ENCODE measurements at places on chromosomes 13 and 19.
A peak's percentile ranks its signal among the peaks of the same experiment; 100 is the strongest.

- no peak for DNase-seq
Measured at GRCh38 chr19:22606954-22607652, 27.0 kb upstream of the ZNF492 start.

- no peak for DNase-seq
Measured at GRCh38 chr19:23521471-23521870, 126.2 kb upstream of the ZNF91 start.

DNA sequence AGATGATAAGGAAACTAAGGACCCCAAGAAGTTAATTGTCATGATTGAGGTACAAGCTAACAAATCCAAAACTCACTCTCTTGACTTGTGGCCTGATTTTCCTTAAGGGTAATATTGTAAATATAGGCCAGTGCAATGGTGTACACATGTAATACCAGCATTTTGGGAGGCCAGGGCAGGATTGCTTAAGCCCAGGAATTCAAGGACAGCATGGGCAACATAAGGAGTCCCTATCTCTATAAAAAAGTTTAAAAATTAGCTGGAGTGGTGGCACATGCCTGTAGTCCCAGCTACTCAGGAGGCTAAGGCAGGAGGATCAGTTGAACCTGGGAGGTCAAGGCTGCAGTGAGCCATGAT is 28.7 kb upstream of the GARRE1 start:
- no peak for DNase-seq

GRCh38 chr13:106311004-106311403 is 224.5 kb downstream of the EFNB2 start:
- DNase-seq: no peak

DNA sequence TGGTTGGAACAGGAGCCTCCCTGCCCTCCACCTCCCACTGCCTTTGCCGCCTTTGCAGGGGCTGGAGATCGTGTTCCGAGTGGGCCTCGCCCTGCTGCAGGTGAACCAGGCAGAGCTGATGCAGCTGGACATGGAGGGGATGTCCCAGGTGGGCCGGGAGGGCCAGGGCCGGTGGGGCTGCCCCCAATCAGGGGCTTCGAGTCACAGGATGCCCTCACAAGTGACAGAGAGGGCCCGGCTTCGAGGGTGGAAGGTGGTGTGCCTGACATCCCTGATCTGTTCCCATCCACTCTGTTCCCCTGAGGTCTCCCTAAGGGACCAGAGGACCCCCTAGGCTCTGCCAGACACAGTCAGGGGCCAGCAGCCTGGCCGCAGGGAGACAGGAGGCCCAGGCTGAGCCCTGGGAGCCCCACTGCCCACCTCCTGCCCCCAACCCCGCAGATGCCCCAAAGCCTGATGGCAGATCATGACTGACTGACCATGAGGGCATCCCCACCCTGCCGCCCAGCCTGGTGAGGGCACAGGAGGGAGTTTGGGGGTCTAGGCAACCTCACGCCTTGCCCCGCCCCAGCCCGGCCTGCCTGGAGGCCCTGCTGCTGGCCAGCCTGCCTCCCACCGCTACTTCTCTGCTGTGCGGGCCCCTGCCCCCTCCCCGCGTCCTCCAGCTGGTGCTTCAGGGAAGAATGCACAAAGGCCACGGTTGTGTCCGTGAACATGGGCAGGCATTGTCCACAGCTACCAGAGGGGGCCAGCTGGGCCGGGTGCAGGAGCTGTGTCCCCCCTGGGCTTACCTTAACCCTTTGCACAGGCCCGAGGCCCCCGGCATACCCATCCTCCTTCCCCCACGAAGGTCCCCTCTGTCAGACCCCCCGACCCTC is 21.8 kb downstream of the EVI5L start:
- no peak for DNase-seq

GRCh38 chr13:48405875-48406274 is 7.0 kb downstream of the LPAR6 start:
- no peak for DNase-seq

DNA sequence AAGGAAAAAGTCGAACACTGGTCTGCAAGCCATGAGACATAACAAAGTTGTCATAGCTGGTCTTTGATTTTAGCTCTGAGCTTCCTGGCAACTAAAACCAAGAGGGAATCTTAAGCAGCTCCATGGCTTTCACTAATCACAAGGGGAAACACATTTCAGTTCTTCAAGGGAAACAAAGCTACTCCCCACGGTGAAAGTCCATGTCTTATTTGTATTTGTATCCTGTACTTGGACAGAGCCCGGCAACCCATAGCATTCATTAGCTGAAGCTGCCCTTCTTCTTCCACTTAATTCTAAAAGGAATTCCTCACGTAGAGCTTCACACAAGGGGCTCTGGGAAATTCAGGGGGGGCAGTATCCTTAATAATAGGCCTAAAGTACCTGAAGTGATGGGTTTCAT is 128.9 kb downstream of the RGCC start:
- DNase-seq: no peak

DNA sequence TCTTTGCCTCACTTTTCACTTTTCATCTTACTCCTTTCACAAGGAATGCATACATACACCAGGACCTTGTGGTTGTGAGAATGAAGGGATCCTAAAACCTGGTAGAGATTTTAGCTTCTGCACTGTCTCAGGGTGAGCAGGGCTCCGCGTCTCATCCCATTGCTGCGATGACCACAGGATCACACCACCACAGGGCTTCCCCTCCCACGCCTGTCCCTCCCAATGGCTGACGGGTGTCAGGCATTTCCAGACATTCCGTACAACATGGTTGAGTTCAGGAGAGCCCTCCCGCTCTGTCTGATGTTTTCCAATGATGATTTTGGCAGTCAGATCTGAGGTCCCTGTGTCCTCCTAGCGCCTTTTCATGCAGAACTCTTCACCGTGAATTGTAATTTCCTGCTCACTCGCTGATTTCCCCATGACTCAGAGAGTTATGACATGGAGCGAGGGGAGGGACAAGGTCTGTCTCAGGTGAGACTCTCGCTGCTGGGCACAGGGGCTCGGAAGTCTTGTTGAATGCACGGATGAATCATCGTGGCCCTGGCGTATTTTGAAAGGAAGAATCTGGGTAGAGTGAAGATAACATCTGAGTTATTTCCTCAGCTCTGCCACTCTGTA is 102.8 kb downstream of the TEX29 start:
- DNase-seq: no peak

GRCh38 chr19:34851277-34851804 is 75.4 kb upstream of the ZNF30 start:
- DNase-seq: no peak

DNA sequence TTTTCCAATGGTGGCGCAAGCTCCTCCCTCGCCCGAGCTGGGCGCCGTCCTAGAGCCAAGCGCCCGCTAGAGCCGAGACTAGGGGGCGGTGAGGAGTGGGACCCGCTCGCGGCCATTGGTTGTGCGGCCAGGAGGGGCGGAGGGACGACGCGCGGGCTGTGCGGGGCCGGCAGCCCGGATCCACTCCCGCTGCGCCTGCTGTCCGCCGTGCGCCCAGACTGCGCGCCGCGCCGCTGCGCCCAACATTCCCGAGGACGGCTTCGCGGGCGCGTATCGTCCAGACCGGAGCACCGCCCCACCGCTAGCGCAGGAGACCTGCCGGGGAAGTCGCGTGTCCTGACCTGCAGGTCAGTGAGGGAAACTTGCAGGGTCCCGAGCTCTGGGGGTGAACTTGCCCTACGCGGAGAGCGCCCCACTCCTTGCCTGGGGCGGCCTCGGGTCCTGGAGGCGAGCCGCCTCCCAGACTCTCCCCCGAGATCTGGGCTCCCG is at the start of gene SERTM1:
SERTM1 (plus strand) TSS at position 183 of the 489 bp plus-strand sequence. CDS start 21,059 bp downstream, outside the sequence.
- DNase-seq: peak; percentile 10

DNA sequence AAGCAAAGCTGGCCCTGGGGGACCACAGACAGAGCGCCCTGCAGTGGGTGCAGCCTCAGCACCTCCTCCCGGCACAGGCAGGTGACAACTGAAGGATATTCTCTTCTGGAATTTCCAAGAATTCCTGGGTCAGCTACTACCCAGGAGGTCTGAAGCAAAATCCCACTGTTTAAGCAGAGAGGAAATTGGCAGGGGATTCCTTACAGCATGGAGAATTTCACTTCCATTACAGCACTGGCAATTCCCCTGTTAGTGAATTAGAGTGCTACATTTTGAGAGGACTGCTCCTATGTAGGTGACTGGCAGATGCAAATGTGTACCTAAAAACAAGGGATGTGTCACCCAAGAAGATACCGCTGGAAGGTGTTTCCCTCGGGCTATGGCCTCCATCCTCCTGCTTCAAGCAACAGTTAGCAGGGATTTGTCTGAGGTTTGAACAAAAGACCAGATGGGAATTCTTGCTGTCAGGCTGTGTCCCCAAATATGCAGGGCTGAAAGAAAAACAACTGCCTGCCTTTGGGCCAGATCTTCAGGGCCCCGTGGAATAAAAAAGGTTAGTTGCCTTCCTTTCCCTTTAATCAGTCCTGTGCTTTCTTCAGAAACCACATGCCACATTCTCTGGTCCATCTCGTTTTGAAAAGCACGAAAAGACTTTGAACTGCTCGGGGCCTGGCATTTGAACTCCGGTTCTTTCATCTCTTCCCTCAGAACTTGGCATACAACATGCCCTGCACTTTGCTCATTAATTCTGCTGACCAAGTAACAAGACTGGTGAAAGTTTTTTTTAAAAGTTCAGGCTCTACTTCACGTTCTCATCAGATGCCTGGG is 296.4 kb downstream of the DNAJC15 start:
- DNase-seq: no peak

GRCh38 chr19:23771761-23772674 is 13.3 kb upstream of the ZNF681 start:
- no peak for DNase-seq

- DNase-seq: no peak
Measured at GRCh38 chr19:23802290-23802689, 43.6 kb upstream of the ZNF681 start.

- DNase-seq: peak; percentile 48
Measured at GRCh38 chr13:95643571-95643935, 953 bp downstream of the DZIP1 start.

DNA sequence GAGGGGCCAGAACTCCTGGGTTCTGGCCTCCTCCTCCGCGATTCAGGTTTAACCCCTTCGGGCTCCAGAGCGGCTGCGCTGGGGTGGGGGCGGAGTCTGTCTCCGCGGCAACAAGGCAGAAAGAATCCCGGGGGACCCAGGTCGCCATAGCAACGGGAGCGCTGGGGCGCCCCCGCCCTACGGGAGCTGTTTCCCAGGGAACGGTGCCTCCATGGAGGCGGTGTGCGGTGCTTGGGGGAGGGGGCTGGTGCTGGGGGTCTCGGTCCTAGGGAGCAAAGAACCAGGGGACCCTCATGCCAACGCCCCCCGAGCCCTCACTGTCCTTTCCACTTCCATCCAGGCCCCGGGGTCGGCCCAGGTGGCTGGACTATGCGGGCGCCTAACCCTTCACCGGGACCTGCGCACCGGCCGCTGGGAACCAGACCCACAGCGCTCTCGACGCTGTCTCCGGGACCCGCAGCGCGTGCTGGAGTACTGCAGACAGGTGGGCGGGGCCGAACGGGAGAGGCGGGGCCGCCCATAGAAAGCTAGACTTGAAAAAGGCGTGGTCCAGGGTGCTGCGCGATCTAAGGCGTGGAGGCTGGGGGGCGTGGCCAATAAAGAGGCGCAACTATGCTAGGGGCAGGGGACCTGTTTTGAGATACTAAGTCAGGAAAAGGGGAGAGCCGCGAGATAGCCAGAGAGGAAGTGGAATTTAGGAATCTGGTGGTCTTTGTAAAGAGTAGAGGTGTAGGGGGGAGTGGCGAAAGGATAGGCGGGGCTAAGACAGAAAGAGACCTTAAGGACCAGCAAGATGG is 1.2 kb downstream of the APLP1 start:
- peak; percentile 89 for DNase-seq

DNA sequence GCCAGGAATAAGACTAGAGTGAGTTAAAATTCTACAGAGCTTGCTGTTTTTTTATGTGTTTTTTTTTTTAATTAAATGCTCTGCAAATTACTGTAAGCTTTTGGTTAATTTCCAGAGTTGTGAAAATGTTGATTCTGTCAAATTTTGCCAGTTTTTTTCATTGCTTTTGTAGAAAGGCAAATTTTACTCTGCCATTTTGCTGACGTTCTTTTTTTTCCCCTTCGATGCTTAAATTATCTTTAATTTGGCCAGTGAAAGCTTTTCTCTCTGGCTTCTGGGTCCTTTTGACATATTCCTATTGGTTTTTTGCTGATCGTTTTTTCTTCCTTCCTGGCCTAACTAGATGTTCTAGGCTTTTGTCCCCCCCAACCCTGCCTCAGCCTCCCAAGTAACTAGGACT is 23.8 kb upstream of the EVI5L start:
- no peak for DNase-seq

GRCh38 chr19:2543463-2544442 is 67.8 kb downstream of the GADD45B start:
- DNase-seq: peak; percentile 46

- DNase-seq: no peak
Measured at GRCh38 chr19:48419158-48419920, 25.9 kb downstream of the GRIN2D start.

DNA sequence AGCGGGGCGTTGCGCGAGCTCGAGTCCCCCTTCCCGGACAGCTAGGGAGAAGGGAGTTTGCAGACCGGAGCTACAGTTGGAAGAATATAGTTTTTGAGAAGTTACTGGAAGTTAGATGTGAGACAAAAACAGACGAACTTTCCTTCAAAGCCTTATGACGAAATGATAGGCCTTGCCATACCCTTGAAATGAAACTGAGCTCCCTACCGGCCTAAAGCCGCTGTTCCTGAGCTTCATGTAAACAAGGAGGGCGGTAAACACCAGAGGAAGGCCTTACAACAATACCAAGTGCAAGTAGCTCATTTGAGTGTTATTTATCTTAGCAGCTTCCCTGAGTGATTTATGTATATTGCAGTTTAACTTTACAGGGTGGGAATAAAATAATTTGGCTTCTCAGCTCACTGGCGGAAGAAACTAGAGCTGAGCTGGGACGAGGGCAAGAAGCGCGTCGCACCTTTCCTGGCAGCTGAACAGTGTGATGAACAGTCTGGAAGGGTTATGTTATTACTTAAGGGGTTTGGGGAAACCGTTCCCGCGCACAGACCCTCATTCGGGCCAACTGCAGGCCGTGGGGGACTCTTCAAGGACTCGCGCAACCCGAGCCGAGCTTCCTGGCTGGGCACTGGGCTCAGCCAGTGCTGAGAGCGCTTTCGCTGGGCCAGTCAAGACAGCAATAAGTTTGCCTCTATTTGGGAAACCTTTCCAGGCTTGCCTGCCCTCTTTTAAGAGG is 111.2 kb downstream of the KCNRG start:
- peak; percentile 39 for DNase-seq

DNA sequence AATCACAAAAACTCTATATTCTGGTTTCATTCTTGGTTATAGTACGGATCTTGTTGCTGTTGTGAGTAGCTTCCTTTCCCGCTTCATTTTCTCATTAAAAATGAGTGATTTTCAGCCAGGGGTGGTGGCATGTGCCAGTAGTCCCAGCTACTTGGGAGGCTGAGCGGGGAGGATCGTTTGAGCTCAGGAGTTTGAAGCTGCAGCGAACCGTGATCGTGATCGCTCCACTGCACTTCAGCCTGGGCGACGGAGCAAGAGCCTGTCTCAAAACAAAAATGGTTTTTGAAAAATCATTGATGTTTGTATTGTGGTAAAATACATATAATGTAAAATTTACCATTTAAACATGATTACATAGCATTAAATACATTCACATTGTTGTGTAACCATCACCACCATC is 71.6 kb upstream of the TM9SF2 start:
- DNase-seq: no peak
